ENCODE measurements at places on chromosomes 1 and 21.
A peak's percentile ranks its signal among the peaks of the same experiment; 100 is the strongest.

GRCh38 chr1:15696956-15697521, 12.9 kb downstream of the PLEKHM2 start:
- DNase-seq, result peak; percentile 7

GRCh38 chr1:64543831-64544230, 73.9 kb downstream of the CACHD1 start:
- DNase-seq, result no peak

GRCh38 chr1:76227621-76228020, 153.1 kb downstream of the ST6GALNAC3 start:
- DNase-seq, result no peak

GRCh38 chr1:223189525-223189902, 46.5 kb upstream of the TLR5 start:
- no peak for DNase-seq

- no peak for DNase-seq
Observed at GRCh38 chr1:6093071-6093470, 47.4 kb downstream of the KCNAB2 start.

DNA sequence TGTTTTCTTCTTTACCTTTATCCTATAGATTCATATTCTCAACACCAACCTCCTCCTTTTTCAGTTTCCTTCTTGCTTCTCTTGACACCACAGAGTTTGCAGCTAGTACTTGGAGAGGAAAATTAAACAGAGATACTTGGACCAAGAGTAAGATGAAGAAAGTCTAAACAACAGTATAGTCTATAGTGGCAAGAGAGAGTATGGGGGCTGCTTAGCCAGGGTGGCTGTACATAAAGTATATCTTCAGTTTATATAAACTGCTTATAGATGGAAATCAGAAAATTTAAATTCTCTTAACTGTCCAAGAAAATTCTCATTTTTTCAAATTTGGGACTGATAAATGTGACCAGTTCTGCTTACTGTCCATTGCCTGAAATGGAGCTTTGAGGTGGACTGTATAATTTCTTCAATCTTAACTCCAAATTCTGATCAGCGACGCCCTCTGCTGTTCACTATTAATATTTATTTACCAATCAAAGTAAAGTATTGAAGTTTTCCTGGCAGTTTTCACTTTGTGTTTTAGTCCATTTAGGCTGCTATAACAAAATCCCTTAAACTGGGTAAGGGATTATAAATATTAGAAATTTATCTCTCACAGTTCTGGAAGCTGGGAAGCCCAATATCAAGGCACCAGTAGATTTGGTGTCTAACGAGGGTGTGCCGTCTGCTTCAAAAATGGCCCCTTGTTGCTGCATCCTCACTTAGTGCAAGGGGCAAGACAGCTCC, 14.8 kb upstream of the METTL18 start:
- DNase-seq, result no peak

GRCh38 chr21:35367553-35367952, 318.5 kb upstream of the RUNX1 start:
- no peak for DNase-seq

DNA sequence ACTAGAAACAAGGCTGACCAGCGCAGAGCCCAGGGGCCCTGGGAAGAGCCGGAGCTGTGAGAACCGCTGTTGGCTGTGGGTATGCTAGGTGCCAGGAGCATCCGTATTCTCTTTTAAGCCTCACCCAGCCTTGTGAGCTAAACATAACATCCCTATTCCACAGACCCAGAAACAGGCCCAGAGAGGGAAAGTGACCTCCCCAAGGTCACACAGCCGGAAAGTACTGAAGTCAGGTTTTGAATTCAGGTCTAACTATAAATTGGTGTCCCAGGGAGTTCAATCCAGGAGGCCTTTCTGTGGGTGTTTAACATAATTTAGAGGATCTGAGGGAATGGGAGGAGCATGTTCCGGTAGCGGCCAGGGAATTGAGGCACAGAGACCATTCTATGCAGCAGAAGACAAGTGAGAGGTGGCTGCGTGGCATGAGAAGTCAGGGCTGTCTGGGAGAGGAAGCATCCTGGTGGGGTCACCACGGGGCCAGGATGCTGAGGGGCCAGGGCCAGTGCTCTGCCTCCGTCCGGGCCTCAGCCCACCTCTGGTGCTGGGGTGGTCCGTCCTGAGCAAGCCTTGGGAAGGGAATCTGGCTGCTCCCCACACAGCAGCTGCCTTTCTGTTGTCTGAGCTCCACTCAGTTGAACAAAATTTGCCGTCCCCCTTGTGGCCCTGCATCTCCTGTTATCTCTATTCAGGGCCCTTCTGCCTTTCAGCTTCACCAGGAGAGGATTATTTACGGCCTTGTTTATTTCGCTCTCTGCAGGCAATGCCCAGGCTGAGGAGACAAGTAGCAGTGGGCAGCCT, 338.8 kb upstream of the VAMP3 start:
- no peak for DNase-seq

DNA sequence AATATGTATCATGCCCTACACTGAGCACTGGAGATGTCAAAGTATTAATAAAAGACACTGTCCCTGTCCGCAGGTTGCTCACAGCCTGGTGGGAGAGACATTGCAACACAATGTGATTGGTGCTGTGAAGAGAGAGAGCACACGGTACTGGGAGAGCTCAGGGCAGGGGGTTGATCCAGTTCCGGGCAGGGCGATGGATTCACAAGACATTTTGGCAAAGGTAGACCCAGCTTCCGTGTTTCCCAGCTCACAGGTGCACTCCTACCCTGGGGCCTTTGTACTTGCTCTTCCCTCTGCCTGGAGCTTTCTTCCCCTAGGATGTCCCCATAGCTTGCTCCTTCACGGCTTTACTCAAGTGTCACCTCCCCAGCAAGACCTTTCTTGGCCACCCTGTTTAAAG, 1.4 kb downstream of the PLA2G5 start:
- DNase-seq, result no peak

- no peak for DNase-seq
Observed at GRCh38 chr21:35485364-35485763, 436.3 kb upstream of the RUNX1 start.

DNA sequence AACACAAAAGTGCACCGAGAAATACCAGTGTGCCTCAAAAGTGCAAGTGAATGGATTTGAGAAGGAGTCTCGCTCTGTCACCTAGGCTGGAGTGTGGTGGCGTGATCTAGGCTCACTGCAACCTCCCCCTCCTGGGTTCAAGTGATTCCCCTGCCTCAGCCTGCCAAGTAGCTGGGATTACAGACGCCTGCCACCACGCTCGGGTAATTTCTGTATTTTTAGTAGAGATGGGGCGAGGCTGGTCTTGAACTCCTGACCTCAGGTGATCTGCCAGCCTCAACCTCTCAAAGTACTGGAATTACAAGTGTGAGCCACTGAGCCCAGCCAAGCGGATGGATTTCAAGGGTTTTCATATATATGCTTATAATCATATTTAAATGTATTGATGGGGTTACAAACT, 35.8 kb downstream of the PRRX1 start:
- no peak for DNase-seq

- DNase-seq, result no peak
Observed at GRCh38 chr1:229027622-229028182, 243.2 kb upstream of the RAB4A start.

- DNase-seq, result no peak
Observed at GRCh38 chr1:209208648-209209047, 374.9 kb upstream of the CAMK1G start.

GRCh38 chr1:203558064-203558760, 64.3 kb downstream of the OPTC start:
- no peak for DNase-seq

DNA sequence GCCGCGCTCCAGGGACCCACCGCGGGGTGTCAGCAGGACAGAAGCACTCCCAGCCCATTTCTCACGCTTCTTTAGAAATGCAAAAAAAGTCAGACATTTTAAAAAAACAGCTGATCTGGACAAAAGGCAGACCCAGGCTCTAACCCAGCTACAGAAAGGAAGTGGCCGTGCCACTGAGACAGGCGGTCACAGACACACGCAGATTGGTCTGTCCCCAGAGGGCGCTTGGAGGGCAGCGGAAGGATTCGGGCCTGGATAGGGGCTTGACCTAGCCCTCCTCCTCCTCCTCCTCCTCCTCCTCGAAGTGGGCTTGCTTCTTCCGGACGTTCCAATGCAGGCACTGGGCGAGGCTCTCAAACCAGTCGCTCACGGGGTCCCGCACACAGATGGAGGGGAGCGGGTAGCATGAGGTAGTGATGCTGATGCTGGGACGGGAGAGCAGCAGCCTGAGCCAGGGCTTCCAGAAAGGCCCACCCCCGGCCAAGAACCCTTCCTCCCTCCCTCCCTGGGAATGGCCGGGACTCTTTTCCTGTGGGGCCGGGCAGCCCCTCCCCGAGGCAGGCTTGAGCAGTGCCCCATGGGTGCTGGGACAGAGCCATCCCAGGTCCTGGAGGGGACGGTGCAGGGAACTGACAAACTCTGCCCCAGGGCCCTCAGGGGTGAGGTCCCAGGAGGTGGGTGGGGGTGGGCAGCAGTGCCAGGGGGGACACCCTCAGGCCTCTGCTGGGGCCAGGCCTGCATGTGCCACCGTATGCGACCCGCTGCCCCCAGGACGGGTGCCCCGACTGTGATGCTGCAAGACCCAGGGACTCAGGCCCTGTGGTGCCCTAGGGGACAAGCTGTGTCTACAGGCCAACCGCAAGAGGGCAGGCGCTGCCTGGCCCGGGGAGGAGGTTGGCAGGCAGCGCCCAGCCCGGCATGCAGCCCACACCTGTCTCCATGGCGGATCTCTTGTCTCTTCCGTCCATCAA, 25.3 kb downstream of the NADK start:
- DNase-seq, result no peak

GRCh38 chr1:2801535-2802291, at the start of gene TTC34:
TSS of gene TTC34 (minus strand) at chr1:2801693. CDS start at chr1:2800827, 866 bp downstream.
- peak; percentile 34 for DNase-seq

GRCh38 chr1:216005916-216006315, 417.3 kb downstream of the USH2A start:
- no peak for DNase-seq

GRCh38 chr1:211932933-211933254, 102.3 kb upstream of the LPGAT1 start:
- DNase-seq, result no peak

GRCh38 chr21:46661211-46661625, 25.7 kb downstream of the PRMT2 start:
- no peak for DNase-seq

DNA sequence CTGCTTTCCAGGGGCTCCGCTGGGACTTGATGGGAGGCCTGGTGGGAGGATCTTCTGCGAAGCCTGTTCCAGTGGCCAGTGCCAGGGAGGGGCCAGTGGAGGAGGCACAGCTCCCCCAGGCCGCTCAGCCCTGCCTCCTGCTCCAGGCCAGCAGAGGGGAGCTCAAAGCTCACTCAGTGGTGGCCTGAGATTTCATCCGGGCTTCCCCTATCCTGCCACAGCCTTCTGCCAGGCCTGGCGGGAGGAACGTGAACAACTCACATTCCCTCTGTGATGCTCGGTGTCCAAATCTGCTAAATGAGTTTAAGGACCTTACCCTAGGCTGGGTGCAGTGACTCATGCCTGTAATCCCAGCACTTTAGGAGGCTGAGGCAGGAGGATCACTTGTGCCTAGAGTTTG, 3.3 kb downstream of the CLCNKB start:
- DNase-seq, result no peak

DNA sequence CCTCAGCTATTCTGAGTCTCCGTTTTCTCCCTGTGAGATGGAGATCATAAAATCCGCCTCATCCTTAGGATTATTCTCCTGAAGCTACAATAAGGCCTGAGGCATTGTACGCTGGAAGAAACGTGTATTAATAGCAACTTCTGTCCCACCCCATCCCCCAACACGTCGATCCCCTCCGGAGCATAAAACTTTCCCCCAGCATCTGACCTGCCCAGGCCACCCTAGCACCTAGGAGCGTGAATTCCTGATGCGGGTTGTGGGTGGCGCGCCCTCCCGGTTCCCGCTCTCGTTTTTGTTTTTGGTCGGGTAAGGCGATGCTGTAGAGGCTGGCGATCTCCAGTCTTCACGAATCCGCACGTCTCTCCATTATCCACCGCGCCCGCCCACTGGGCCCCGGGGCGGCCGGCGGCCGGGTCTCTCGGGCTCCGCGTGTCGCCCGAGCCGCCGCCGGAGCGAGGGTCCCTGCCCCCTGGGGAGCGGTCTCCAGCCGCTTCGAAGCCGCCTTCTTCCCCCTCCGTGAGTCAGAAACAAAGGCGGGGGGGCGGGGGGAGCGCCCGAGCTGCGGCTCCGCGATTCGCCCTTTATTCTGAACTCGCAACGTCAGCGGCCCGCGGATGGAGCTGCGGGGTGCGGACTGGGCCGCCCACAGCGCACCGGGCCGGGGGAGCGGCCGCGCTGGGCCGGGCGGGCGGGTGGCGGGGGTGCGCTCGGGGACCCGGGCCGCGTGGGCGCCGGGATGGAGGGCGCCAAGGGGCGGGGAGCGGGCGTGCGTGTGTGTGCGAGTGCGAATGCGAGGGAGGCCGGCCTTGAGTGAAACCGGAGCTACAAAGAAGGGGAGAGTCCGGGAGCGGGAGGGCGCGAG, at the start of gene PLEKHO1:
Gene PLEKHO1, plus strand, starts transcription at position 646 of the 862 bp plus-strand sequence. CDS start 342 bp downstream, outside the sequence.
- peak; percentile 84 for DNase-seq

All from activated naive CD4-positive, alpha-beta T cell (primary cell).